ENCODE measurements at places on chromosomes 1 and 21.
A peak's percentile ranks its signal among the peaks of the same experiment; 100 is the strongest.

GRCh38 chr1:171654942-171655745 lies 2.7 kb upstream of the MYOC start:
- peak; percentile 80 for DNase-seq

DNA sequence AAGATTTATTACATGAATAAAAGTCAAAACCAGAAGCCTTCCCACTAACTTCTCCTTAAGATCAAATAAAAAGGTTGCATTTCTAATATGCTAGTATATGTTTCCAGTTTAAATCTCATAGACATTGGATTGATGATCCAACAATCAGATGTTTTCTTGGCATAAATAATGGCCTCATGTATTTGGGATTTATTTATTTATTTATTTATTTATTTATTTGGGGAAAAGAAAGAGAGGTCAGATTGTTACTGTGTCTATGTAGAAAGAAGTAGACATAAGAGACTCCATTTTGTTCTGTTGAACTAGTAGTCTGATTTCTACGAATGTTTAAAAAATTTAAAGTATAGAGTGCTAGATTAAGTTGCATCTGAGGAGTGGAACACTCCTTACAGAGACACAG lies 422.4 kb downstream of the ADGRL2 start:
- no peak for DNase-seq

DNA sequence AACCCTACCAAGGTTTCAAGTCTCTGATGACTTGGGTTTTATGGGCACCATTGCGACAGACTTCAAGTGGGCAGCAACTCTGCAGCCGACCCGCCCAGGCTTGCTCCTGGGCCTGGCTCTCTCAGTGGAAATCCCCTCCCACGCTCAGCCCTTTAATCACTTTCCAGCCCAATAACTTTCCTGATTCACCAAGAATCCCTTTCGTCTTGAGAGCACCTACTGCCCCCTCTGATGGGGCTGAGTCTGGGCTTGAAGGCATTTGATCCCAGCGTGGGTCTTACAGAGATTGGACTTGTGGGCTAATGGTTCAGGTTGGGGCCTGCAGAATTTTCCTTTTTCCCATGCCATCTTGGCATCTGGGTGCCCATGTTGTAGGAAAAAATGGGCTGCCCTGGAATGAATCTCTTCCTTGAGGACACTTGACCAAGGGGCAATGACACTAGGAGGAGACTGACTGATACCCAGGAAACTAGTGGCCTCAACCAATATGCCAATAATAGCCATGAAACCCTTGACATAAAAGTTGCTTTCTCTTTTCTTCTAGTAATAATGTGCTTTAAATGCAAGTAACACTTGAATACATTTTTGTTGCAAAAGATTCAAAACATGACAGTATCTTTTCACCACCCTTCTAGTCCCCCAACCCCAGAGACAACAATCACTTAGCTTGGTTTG lies 7.8 kb upstream of the PHLDA3 start:
- no peak for DNase-seq

DNA sequence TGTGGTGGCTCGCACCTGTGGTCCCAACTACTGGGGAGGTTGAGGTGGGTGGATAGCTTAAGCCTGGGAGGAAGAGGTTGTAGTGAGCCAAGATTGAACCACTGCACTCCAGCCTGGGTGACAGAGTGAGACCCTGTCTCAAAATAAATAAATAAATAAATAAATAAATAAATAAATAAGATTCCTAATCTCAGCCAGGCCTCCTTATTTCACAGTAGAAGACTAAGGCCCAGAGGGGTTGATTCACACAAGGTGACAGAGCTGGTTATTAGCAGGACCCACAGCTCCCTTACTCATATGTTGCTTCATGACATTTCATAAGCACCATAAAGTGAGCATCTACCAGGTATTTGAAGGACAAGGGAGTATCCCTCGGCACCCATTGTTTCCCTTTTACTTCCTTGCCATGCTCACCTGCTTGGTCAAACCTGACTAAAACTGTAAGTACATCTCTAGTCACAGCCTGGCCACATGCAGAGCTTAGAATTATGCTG lies 32.7 kb downstream of the ALG14 start:
- DNase-seq, result no peak

GRCh38 chr1:115771847-115772457 lies 3.4 kb upstream of the CASQ2 start:
- DNase-seq, result peak; percentile 35

Data from glutamatergic neuron (in vitro differentiated cells).